Upper lobe of right lung (tissue), 1 donor: ENCODE measurements at places on chromosomes 13 and 19. TPM values are rescaled to one million over a fixed set of nuclear protein-coding genes. Genes with fewer than 3 reads are reported as not detected.

The KLK15 gene
- not detected for total RNA-seq

The GRIN3B gene
- total RNA-seq: not detected

The CGB1 gene
- total RNA-seq: not detected

The PSG11 gene
- not detected for total RNA-seq

The ZNF470 gene
- total RNA-seq: 3.4 TPM

The LIM2 gene
- not detected for total RNA-seq

The SIGLEC14 gene
- 11.8 TPM for total RNA-seq

The APOC4 gene
- total RNA-seq: not detected

The MRPS12 gene
- total RNA-seq: 28.8 TPM

The MED25 gene
- total RNA-seq: 45.9 TPM

The CACNG7 gene
- total RNA-seq: not detected

The PTPRH gene
- not detected for total RNA-seq

The CNN1 gene
- total RNA-seq: 27.3 TPM

The MAST1 gene
- not detected for total RNA-seq

The APOC1 gene
- 558 TPM for total RNA-seq

The SULT2A1 gene
- total RNA-seq: not detected
